ENCODE measurements at places on chromosomes 1 and 21.

- no peak for DNase-seq
Measured at GRCh38 chr1:78255846-78256245, 210.1 kb downstream of the GIPC2 start.

DNA sequence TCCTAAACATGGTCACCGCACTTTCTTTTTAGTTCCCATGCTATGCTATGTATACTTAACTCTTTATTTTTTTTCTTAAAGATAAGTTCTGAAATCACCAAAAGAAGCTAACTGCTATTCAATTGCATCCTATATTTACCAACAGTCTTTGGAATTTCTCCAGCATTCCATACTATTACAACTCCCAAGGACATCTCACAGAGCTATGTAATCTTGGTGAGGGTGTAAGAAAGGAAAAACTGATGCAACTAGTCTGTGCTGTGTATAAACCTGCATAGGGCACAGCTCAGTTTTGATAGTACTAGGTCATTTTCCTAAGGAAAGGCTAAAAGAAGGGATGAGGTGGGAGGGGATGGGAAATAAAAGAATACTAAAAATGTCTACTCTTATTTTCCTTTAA lies 78.0 kb downstream of the PTPN14 start:
- no peak for DNase-seq

DNA sequence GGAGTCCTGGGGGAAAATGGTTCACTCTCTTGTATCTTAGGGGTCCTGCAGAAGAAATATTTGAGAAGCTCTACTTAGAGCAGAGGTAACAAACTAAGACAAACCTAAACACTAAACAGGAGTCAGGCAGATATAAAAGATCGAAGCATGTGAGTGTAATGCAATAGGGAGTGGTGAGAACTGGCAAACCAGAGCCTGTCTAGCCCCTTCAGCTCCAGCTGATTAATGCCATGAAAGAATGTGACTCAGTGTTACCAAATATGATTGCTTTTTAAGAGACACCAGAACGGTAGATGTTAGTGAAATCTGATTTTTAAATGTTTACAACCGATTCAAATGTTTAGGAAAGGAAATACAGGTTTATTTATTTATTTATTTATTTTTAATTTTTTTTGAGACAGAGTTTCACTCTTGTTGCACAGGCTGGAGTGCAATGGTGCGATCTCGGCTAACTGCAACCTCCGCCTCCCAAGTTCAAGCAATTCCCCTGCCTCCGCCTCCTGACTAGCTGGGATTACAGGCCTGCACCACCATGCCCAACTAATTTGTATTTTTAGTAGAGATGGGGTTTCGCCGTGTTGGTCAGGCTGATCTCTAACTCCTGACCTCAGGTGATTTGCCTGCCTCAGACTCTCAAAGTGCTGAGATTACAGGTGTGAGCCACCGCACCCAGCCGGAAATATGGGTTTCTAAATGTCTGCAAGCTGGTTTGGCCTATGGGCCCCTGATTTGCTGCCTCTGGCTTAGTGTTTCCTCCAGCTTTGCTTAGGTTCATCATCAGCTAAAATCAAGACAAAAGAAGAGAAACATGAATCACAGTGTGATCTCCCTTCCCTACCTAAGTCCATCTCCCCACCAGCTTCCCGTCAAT lies 12.2 kb downstream of the TXNIP start:
- DNase-seq: no peak

DNA sequence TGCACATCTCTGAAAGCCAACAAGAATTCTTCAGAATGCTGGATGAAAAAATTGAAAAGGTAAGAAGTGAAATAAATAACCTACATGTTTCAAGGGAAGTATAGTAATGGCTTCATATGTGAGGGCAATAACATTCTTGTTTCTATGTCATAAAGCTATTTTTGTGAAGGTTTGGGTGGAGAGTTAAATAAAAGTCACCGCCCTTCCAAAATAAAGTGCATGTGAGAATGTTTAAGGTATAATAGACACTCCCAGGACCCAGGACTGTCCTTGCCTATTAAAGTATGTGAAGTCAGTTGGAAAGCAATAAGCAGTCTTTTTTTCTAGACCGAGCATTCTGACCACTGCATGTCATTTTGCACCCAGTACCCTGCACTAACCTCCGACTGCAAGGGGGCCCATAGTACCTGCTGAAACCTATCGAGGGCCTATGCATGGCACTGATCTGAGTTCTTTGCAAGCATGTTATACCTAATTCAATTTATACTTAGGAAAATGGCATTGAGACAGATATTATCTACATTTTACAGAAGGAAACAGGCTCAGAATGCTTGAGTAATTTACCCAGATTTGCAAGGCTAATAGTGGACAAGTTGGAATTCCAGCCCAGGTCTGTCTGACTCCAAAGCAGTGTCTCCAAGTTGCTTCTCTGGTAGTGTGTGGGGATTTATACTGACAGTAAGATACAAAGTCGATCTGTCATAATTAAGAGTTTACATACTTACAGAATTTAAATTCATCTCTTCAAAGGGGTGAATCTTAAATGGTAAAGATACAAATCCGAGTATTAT lies 156.1 kb downstream of the EDEM3 start:
- DNase-seq: no peak

DNA sequence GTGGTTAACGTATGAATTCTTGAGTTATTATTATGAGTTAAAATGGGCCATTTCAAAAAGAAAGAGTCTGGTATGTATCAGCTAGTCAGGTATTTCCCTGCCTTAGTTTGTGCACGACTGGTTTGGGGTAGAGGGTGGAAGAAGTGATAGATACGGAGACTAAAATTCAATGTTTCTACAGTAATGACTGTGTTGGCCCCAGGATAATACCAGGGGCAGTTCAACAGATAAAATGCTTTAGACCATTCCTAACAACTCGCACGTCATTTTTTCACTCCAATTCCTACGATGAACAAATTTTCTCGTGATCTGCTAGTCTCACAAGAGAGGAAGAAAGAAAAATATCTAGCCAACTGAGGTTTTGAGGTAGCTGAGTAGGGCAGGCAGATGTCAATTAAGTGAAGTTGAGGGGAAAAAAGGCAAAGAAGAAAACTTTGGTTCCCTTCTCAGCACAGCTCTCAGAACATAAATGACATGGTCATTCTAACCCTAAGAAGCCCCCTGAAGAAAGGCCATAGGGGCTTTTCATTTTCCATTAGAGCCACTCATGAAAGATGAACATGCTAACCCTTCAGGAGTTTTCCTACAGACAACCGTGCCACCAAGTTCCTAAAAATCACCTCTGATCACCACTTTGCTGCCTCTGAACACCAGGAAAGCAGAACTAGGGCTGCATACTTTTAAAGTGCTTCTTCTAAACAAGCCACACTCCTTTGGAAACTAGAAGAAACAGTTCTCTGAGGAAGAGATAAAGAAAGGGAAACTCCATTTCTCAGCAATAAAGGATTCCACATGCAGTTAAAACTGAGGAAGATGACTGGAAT lies 5.6 kb downstream of the MCOLN2 start:
- no peak for DNase-seq

DNA sequence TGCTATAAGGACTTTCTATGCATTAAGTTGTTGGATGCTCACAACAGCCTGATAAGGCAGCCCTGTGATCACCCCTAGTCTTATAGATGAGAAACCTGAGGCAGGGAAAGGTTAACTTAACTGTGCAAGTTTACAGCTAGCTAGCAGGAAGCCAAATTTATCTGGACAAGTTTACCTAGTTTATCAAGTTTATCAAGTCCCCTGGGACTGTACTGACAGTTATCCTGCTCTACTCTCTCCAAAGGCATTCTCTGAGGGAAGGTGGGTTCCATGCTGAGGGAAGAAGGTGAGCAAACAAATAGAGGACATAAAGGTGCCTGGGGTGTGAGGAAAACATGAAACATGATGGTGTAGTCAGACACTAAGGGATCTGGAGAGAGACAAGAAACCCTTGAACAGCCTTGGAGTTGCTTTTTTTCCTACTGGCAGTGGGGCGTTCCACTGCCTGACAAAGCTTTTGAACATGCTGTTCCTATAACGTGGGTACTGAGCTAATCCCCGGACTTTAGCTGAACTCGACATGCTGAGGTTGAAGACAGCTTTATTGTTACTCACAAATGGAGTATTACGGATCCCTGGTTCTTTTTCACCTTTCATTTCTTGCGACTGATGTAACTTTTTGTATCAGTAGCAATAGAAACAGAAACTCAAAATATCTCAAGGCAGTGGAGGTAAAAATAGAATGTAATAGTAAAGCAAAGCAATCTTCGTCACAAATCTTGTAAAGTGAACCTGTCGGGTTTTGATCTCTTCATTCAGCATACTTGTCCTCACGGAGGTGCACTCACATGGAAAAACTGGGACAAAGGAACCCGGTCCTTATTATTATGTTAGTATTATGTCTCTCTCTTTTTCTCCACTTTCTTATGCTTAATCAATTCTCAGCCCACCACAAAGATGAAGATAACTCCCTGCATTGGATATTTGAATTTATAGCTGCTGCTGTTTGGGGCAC lies 42.4 kb upstream of the ESRRG start:
- DNase-seq: peak; percentile 49

- peak; percentile 82 for DNase-seq
Measured at GRCh38 chr1:86155051-86155806, 1.3 kb downstream of the COL24A1 start.

GRCh38 chr21:46317710-46318463 lies 5.8 kb downstream of the C21orf58 start:
- DNase-seq: peak; percentile 75

DNA sequence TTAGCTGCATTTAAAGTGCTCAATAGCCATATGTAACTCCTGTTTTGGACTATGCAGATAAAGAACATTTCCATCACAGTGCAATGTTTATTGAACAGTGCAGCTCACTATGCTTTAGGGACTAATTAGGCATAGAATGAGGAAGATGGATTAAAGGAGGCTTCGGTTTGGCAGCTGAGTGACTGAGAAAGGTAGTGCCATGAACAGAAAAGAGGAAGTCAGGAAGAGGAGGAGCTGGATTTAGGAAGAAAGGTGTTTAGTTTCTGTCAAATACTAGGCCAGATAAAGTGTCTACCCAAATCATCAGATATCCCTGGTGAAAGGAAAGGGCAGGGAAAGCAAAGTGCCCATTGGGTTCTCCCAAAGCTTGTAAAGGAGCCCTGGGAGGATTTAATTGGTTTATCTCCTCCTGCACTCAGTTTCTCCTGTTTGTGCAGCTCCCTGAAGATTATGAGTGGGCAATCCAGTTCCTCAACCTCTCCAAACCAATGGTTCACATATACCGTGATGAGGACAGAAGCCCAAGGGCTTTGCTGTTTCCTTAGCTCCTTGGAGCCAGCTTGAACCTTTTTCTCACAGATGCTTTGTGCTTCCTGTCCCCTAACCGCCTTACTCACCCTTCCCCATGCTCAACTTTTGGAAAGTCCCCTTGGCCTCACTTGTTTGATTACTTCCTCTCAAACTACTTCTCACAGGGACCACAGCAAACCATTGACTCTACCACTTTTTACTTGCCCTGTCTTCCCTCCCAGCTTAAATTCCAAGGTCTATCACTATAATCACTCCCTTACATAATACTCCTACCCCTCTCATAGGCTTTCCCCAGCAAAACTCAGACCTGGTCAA lies 3.5 kb upstream of the RAP1A start:
- DNase-seq: no peak

Measured in endodermal cell (in vitro differentiated cells).